ENCODE measurements at places on chromosomes 11 and 22.
A peak's percentile ranks its signal among the peaks of the same experiment; 100 is the strongest.

- no peak for DNase-seq
Measured at GRCh38 chr11:99934008-99934407, 753.1 kb upstream of the ARHGAP42 start.

DNA sequence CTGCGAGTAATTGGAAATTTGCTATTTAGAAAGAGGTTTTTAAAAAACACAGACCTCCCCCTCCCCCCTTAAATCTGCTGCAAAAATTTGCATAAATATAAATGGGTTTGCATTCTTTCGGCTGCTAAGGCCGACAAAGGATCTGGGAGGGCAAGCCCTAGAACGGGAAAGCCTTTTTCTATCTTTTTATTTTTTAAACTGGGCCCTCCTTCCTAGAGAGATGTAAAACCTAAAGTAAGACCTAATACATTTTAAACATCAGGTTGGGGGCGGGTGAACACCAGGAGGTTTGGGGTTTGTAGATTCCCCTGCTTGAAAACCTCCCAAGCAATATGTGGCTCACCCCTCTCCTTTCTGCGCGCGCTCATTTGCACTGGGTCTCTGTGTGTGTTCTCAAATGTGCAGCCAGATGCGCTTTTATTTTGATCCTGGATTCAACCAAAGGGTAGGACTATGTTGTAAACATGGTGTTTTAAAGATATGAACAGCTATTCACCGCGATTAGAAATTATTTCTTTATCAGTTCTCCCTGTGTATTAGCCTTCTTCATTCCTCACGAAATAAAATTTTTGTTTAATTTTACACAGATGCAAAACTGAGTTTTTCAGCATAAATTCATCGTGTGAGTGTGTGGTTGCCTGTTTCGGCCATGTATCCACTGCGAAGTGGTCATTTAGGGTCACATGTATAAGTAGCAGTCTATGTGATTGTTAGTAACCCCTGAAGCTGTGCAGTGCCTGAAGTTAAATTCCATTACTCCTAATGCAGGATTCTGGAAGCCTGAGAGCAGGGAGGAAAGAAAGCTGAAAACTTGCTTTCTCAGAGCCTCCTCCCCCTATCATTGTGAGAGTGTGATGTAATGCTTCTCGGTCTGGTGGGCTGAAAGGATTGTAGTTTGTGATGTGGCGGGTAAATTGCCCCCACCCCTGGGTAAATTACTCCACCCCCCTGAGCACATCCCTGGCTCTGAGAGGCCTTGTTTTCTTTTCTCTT is 988 bp downstream of the TNRC6B start:
- DNase-seq = no peak

DNA sequence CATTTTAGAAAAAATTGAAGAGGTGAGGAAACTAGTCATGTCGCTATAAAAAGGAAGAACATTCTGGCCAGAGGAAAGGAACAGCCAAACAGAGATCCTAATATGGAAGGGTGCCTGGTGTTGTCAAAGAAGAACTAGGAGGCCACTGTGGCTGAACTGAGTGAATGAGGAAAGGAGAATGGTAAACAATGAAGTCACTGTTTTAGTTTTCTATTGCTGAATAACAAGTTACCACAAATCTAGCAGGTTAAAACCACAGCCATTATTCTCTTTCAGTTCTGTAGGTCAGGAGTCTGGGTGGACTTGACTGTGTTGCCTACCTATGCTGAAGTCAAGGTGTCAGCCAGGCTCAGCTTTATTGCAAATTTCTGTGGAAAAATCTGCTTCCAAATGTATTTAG is 549.3 kb upstream of the CCDC90B start:
- no peak for DNase-seq

GRCh38 chr11:103888541-103888951 is 147.9 kb upstream of the DDI1 start:
- DNase-seq = no peak

DNA sequence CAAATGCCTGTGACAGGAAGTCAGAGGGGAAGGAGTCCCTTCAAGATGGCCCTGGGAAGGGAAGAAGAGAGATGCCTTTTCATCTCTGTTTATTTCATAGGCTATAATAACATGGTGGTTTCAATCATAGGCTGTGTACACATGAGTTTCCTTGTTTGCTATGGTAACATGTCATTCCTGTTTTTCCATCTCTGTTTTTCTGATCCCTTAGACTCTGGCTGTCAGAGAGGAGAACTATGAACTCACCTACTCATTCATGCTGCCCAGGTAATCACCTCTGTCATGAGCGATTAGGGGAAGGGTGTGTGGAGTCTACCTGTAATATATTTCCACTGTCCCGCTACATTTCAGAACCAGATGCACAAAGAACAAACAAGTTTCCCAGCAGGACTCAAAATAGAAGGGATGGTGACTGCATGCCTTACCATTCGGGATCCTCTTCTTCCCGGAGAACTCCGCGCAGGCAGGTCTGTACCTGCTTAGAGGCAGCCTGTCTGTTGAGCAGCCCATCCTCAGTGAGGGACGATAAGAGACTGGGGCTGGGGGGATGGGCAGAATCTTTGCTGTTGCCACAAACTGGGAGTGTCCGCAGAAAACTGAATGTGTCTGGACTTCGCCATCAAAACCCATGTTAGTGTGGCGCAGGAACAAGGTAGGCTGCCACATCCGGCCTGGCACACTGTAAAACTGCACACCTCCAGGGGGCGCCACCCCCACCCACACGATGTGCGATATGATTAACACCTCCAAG is 7.1 kb upstream of the PEX26 start:
- DNase-seq = no peak

DNA sequence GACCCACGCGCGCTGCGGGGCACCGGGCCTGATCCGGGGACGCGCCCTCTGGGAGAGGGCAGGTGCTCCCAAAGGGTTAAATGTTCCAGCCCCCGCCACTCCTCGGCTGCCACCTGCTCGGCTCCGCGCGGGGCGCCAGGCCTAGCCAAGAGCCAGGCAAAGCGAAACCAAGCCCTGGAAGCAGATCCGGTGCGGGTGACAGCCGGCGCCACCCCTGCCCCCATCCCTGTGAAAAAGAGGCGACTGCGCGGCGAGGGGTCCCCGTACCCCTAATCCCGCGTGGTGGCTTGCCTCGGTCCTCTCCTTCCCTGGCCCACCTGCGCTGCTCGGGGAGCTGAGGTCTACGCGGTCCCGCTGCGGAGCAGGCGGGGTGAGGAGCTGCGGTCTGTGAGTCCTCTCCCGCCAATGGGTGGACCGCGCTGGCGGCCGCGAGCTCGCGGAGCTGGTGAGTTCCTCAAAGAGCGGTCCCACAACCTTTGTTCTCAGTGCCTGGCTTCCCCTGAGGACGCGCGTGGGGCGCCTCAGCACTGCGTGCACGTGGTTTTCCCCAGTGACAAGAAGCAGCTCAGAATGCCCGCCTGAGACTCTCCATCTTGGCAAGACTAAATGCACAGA is at the start of gene ME3:
Gene ME3 (minus strand): TSS at position 610 of the 615 bp plus-strand sequence.
- DNase-seq = peak; percentile 11

DNA sequence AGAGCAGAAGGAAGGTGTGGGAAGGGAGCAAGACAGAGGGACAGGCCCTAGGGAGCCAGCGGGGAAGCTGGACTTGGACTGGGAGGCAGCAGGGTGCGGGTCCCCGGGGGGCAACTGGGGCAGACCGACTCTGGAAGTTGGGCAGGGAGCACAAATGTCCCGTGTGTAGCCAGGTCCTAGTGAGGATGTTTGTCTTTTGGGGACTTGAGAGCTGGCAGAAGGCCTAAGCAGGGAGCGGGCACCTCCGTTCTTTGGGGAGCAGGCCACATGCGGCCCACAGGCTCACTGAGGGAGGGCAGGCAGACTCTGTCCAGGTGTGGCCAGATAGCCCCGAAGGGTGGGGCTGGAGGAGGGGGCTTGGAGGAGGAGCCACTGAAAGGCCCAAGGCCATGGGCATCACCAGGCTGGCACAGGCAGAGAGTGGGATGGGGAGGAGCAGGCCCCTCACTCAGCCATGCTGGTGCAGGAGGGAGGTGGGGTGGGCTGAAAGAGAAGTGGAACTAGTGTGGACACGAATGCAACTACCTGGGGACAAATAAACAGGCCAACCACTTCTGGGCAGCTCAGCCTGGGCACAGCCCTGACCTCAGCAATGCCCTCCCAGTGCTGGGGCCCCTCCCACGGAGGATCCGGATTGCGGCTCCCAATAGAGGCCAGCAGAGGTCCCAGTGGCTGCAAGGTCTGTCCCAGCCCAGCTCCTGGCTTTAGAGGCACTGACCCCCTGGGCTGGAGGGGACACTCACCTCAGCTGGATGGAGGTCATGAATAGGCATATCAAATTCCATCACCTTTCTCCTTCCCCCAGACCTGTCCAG is 1.3 kb upstream of the SCARF2 start:
- no peak for DNase-seq

DNA sequence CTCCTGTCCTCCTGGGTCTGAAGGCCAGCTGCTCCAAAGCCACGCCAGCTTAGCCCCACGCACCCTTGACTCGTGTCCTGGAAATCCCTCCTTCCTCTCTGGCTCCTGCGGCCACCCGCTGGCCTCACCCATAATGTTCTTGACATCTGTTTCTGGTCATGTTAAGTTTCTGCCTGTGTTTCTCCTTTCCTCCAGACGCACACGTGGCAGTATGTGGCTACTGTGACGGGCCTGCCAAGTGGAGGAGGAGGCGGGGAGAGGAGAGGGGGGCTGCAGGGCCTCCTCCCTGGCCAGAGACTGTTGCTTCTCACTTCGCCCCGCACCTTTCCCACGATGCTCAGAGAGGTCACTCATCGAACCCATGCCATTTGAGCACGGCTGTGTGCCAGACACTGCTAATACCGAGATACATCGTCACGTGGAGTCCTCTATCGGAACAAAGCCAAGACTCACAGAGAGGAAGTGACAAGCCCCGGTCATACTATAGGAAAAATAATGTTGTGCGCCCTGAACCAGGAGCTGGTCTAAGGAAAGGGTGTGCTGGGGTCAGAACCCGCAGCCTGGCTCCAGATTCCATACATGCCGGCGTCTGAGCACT is 11.5 kb downstream of the C1QTNF6 start:
- no peak for DNase-seq

DNA sequence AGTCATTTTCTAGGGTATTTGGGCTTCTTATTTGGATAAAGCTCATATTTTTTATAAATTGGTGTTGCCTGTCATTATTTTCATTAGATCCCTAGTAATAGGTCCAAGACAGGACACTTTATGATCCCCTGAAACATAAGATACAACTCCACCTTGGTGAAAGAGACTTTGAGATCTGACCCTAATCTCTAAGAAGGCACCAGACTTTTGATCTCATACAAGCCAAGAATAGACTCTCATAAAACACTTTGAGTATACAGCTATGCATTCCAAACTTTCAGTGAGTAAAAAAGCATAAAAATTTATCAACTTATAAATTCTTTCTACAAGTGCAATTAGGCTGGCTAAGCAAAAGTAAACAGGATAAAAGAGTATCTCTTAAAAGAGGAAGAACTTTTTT is 451.2 kb downstream of the MN1 start:
- DNase-seq = no peak

DNA sequence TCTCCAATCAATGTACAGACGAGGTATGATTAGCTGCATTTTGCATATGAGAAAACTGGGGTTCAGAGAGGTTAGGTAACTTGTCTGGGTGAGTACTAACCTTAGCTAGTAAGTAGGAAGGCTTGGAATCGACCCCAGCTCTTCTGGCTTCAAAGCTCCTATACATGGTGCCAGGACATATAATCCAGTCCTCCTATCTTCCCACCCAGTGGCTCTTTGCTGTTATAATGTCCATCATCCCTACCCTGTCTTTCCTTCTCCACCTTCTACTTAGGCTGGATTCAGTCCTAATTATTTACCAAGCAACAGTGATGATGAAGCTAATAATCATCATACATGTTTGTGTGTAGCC is 20.0 kb downstream of the EHF start:
- no peak for DNase-seq

GRCh38 chr22:29469755-29470154 is 10.3 kb upstream of the NEFH start:
- no peak for DNase-seq

DNA sequence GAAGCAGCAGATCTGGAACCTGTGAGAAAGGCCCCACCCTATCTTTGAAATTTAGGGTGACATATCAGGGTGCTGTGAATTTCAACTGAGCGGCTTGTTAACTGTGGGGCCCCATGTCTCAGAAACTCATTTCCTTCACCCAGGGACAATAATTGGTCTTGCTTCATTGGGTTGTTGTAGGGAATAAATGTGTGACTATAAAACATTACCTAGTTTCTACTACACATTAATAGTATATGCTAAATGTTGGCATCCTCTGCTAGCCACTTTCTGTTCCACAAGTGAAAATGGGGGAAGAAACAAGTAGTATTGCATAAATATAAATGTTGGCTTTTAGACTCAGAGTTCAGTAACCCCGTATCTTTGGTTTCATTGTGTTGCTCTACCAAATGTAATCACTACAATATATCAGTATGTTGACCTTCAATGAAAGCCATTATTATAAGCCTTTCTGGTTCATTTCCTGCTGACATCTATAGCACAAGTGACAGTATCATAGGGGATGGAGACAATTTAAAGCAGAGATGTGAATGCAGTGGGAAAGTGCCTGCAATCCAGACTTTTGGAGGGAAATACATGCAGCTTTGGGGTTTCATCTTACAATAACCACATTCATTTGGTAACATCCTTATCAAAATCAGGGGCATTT is 905.5 kb upstream of the RAG2 start:
- no peak for DNase-seq

GRCh38 chr11:96391698-96392307 is 2.0 kb downstream of the JRKL start:
- no peak for DNase-seq

DNA sequence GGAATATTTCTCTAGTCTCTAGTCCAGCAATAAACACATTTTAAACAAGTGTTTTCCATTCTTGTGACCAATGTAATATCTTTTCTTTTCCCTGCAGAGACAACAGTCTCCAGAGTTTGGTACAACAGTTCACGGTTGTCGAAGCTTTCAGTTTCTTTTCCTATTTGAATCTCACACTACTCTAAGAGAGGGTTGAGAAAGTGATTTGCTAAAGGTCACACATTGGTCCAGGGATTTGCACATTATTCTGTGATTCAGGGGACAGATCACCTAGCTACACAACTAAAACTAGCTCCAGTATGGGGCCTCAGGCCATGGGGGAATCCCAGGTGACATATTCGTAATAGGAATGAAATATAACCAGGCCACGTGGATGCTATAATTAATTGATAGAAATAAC is 132.5 kb downstream of the HIPK3 start:
- DNase-seq = no peak

Data from GM12892 (cell line).